ENCODE measurements at places on chromosomes 11 and 22. TPM values are rescaled to one million over a fixed set of nuclear protein-coding genes. Genes with fewer than 3 reads are reported as not detected.

Gene GAL
- 19.3 TPM for total RNA-seq

Gene BEST1
- 5.8 TPM for total RNA-seq

Gene NCAPD3
- total RNA-seq: 27.5 TPM

Gene ALX4
- 5.0 TPM for total RNA-seq

Gene SLC25A18
- not detected for total RNA-seq

Gene LINC01488
- not detected for total RNA-seq

Gene MPZL2
- not detected for total RNA-seq

Gene CCDC90B
- 56.0 TPM for total RNA-seq

Gene KCNQ1OT1
- 0.07 TPM for total RNA-seq

Gene HPX
- total RNA-seq: 0.55 TPM

Gene BIK
- 1.0 TPM for total RNA-seq

Gene CENATAC
- total RNA-seq: 12.5 TPM

Gene YAP1
- 40.7 TPM for total RNA-seq

Gene EXPH5
- not detected for total RNA-seq

Gene HBG2
- total RNA-seq: not detected

All from A549 treated with CpdA at 1 μM for 4 hours (cell line).